ENCODE measurements at places on chromosomes 12 and 14.

DNA sequence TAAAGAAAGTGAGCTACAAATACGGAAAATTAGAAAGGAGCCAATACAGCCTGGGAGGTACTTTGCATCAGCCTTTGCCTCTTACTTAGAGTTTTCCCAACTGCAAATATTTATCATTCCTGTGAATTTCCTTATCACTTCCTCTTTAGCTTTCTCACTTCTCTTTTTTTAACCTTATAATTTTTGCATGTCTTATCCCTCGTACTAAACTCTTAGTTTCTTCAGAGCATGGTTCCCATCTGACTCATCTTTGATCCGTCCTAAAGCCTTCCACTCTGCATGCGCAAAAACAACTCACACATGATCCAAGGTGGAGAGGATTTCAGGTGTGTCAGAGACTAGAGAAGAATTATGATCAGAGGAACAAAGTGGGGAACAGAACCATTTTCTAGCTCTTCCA, 9.6 kb upstream of the SNAPC1 start:
- no peak for DNase-seq

GRCh38 chr14:95314609-95315008, 5.1 kb downstream of the CLMN start:
- no peak for DNase-seq

- DNase-seq, result no peak
Observed at GRCh38 chr14:39265806-39266524, 32.2 kb downstream of the MIA2 start.

GRCh38 chr12:63319386-63319785, 168.4 kb upstream of the AVPR1A start:
- no peak for DNase-seq

DNA sequence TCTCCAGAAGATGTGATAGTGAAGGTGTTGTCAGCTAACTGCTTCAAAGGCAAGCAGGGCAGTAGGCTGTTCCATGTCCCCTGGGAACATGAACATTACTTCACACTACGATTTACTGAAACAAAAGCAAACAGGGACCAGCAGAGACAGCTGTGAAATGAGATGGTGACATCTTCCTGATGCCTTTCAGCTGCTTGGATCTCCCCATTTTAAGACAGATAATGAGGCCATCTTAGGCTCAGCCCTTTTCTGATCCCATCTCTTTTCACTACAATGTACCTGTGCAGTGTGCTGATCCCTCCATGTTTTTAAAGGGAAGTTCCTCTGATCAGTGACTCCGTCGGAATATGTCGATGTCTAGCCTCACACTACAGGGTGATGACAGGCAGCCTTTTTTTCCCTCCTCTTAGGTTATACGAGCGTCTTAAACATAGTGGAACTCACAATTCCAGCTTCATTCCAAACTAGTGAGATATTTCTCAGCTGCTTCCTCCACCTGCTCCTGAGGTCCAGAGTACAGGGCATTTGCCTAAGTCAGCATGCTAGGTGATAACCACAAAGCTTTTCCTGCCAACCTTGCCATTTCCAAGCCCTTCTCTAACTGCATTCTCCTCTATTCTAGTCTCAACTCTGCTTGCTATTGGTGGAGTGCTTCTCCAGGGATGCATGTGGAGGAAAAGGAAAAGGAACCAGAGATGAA, 87.6 kb upstream of the EGLN3 start:
- no peak for DNase-seq

- no peak for DNase-seq
Observed at GRCh38 chr14:68471029-68471963, 321.6 kb downstream of the ZFP36L1 start.

- DNase-seq, result no peak
Observed at GRCh38 chr14:60356906-60357550, 108.0 kb downstream of the PPM1A start.

- no peak for DNase-seq
Observed at GRCh38 chr12:12491606-12492005, 71.1 kb downstream of the DUSP16 start.

All from right lobe of liver (tissue), 6 donors.